ENCODE measurements at places on chromosomes 6 and 20.

DNA sequence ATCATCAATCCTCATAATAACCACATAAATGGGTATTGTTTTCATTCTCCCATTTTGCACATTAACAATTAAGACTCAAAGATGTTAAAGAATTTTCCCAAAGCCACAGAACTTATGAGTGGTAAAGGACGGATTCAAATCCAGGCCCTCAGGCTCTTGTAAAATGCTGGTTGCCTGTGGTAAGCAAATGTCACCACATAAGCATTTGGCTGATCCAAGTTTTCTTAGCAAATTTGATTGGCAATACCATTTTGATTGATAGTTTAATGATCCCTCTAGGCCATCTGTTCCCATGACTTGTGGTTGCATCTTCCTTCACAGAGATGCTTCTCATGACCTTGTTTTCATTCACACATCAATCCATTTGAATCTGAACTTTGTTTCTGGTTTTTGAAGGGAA is 252.0 kb upstream of the RIN2 start:
- ATAC-seq, result no peak

DNA sequence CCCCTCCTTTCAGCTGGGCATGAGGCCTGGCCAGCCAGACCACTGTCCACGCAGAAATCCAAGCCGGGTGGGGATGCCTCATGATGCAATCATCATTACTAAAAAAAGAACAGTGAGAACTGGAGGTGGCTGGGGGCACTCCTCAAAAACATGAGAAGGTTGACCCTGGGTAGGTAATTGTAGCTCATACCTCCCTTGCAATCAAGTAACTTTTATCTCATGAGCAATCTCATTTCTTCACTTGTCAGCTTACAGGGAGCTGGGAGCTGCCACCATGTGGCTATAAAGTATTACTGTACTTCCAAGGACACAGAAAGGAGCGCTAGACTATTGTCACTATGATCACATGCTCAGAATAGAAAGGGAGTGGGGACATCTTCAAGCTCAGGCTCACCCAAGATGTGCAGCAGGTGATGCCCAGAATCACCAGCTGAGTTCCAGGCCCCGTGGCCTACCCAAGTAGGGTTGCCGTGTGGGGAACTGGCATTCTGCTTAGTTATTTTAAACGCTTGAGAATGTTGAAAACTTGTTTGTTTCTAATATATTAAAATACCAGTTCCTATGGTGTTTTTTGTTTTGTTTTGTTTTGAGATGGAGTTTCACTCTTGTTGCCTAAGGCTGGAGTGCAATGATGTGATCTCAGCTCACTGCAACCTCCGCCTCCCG is 3.0 kb upstream of the CDH26 start:
- no peak for ATAC-seq

- no peak for ATAC-seq
These were observed 46.0 kb upstream of the OR14J1 start for GRCh38 chr6:29255530-29255929.

- no peak for ATAC-seq
These were observed 23.8 kb upstream of the POLR1H start for GRCh38 chr6:30037182-30037788.

- no peak for ATAC-seq
These were observed 18.5 kb downstream of the ATP9A start for GRCh38 chr20:51749674-51750036.

- no peak for ATAC-seq
These were observed 835.8 kb downstream of the GRIK2 start for GRCh38 chr6:102229271-102229670.

DNA sequence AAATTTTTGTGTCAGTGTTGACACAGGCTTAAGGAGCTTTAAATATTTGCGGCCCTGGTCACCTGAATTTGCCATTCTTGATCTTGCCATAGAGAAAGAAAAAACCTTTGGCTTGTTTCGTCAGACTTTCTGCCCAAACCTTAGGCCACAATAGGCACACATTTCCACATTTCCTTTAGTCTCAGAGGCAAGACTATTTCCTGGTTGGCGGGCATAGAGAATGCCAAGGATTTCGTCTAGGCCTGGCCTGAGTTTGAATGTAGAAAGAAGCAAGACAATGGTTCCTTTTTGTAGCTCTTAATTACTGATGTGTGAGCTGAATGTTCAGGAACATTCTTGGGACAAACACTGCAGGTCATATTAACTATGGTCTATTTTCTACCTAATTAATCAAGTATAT is 108.1 kb downstream of the TRMT11 start:
- no peak for ATAC-seq

- ATAC-seq, result no peak
These were observed 64.4 kb downstream of the CHMP4B start for GRCh38 chr20:33875534-33876026.

DNA sequence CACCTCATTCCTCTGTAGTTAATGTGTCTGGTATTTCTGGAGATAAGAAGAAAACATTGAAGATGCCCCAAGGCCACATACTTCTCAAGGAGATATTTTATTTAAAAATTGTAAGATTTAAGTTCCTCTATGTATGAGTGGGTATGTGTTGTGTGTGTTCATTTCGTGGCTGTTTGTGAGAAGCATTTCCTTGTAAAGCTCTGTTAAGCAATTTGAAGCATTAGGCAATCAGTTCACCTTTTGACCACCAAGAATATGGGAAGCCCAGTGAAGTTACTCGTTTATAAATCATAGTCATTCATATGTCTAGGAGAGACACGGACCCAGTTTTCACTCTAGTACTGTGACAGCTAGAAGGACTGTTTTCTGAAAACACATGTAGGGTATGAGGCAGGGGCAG is 717.6 kb upstream of the MAP3K7 start:
- ATAC-seq, result no peak

DNA sequence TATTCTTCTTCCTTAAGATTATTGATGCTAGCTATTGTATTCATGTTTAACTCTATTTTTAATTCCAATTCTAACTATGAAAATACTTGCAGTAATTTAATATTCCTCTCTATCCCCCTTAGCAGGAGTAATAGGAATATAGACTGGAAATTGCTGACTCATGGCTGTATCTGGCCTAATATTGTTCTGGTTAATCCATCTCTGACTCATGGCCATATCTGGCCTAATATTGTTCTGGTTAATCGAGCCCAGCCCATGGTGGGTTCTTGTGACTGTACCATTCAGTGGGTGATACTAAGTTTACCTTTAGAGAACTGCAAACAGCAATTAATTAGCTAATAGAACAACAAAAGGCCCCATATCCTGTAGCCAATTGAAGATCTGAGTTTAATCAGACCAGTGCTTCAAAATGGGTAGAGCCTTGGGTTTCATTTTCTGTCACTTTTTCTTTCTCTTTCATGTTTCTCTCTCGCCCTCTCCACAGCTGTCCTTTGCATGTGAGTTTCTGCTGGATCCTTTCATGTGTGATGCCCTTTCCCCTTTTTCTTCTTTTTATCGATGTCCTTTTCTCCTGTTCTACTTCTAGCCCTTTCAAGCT is 50.6 kb downstream of the SLC22A3 start:
- peak; percentile 76 for ATAC-seq

DNA sequence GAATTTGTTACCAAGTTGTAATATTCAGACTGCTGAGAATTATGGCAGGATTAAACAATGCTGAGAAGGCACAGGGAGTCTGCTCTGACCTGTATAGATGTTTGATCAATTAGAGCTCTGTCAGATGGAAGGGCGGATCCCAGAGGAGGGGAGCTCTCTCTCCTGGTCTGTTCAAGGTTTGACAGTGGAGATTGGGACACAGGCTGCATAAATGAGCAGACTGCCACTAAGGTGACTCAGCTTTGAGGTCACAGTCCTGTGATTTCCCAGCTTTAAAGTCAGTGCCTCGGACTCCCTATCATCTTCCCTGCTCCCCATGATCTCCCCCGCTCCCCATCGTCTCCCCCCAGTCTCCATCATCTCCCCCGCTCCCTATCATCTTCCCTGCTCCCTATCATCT is 59.2 kb upstream of the SLC22A23 start:
- no peak for ATAC-seq
